Activated CD4-positive, alpha-beta T cell treated with anti-CD3 and anti-CD28 coated beads, Interleukin-2, amount 10 ng/mL, durations not matched to agents 24 days and 14 days (primary cell): ENCODE measurements at places on chromosomes 4 and X. TPM values are rescaled to one million over a fixed set of nuclear protein-coding genes. Genes with fewer than 3 reads are reported as not detected.
A peak's percentile ranks its signal among the peaks of the same experiment; 100 is the strongest.

The PCDH7 gene
- not detected in 2 replicates for total RNA-seq

The CT47C1 gene
- not detected in 2 replicates for total RNA-seq

The GAGE1 gene
- total RNA-seq = not detected in 2 replicates

GRCh38 chrX:39508300-39508692, 589.5 kb downstream of the BCOR start:
- H3K4me1 ChIP-seq = peaks cover 11% of the 10 kb centered on the region
- DNase-seq = peak; percentile 60
- H3K4me3 ChIP-seq = no peak overlapping the region
- H3K27me3 ChIP-seq = no peaks in the 10 kb centered on the region
- peak overlapping the region; percentile 58 for H3K27ac ChIP-seq

GRCh38 chr4:145840801-145841200, 97.8 kb downstream of the ZNF827 start:
- no peak overlapping the region for H3K27ac ChIP-seq
- no peak for DNase-seq
- H3K4me3 ChIP-seq = no peak overlapping the region

- no peak overlapping the region for H3K4me3 ChIP-seq
- H3K36me3 ChIP-seq = no peaks in the 10 kb centered on the region
- DNase-seq = no peak
- peaks cover 17% of the 10 kb centered on the region for H3K27me3 ChIP-seq
- no peak overlapping the region for H3K27ac ChIP-seq
- peaks cover 4% of the 10 kb centered on the region for H3K4me1 ChIP-seq
These were observed 4.2 kb upstream of the PPARGC1A start for GRCh38 chr4:23894021-23894420.

DNA sequence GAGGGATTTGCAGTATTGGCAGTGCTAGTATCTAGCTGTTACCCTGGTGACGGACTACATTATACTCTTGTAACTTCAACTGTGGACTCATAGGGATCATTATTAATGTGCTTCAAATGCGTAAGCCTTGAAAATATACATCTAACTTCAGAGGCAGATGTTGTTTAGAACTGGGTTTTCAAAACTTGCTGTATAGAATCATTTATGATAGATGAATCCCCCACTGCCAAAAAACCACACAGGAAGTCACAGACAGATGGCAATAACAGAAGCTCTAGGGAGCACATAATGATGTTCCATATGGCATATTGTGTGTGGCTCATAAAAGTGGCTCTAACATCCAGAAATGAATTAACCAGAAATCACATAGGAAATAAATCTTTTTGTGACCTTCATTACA, 62.3 kb upstream of the RELL1 start:
- H3K4me3 ChIP-seq = no peak overlapping the region
- H3K36me3 ChIP-seq = no peaks in the 10 kb centered on the region
- DNase-seq = no peak
- no peak overlapping the region for H3K27ac ChIP-seq
- H3K27me3 ChIP-seq = peaks cover 12% of the 10 kb centered on the region

DNA sequence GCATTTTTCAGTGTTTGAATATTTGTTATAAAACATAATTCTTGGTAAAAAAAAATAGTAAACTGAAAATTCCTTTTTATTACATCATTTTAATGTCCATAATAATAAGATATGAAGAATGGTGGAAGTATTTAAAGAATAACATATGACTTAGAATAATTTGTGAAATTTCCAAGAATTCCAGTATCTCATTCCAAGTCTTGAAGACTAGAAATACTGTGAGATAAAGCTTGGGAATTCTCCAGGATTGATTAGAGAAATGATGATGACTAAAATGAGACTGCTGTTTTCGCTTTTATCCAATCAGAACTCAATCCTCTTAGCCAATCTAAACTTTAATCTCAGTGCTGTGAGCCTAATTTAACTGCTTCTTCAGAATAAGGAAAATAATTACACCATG, 184.2 kb upstream of the HCCS start:
- H3K4me3 ChIP-seq = no peak overlapping the region
- no peak overlapping the region for H3K27ac ChIP-seq
- no peaks in the 10 kb centered on the region for H3K4me1 ChIP-seq
- no peaks in the 10 kb centered on the region for H3K36me3 ChIP-seq
- H3K27me3 ChIP-seq = no peaks in the 10 kb centered on the region
- no peak for DNase-seq

- H3K27me3 ChIP-seq = peaks cover 2% of the 10 kb centered on the region
- H3K36me3 ChIP-seq = no peaks in the 10 kb centered on the region
- H3K27ac ChIP-seq = no peak overlapping the region
- no peak overlapping the region for H3K4me3 ChIP-seq
- no peak for DNase-seq
These were observed 140.9 kb upstream of the HPGD start for GRCh38 chr4:174663216-174663615.
